Occipital lobe (tissue), 3 donors: ENCODE measurements at places on chromosomes 12 and 14. TPM values are rescaled to one million over a fixed set of nuclear protein-coding genes. Genes with fewer than 3 reads are reported as not detected.

Gene LHX5
- not detected for total RNA-seq

Gene SCN8A
- total RNA-seq: 51.2 TPM

Gene KLRG1
- total RNA-seq: 7.8 TPM

Gene PPHLN1
- total RNA-seq: 76.0 TPM

Gene RASSF3
- total RNA-seq: 6.1 TPM

Gene TPH2
- total RNA-seq: not detected

Gene RIPK3
- total RNA-seq: 0.47 TPM

Gene MOK
- 28.1 TPM for total RNA-seq

Gene HNF1A
- total RNA-seq: not detected

Gene NDRG2
- 68.5 TPM for total RNA-seq

Gene OR4K14
- not detected for total RNA-seq

Gene ERP27
- not detected for total RNA-seq

Gene ADAM21
- total RNA-seq: 0.16 TPM

Gene PTPRR
- total RNA-seq: 19.5 TPM

Gene RNASE3
- total RNA-seq: not detected

Gene TPPP2
- not detected for total RNA-seq

Gene TEX52
- not detected for total RNA-seq

Gene CYP46A1
- 2.3 TPM for total RNA-seq

Gene YEATS4
- total RNA-seq: 31.5 TPM

Gene VEZT
- 256 TPM for total RNA-seq

Gene CPNE8
- total RNA-seq: 4.8 TPM

Gene PROX2
- total RNA-seq: not detected

Gene BCL2L14
- total RNA-seq: not detected

Gene CDCA3
- total RNA-seq: 3.9 TPM

Gene CD9
- total RNA-seq: 29.5 TPM

Gene SUPT16H
- 96.7 TPM for total RNA-seq

Gene PLEKHD1
- total RNA-seq: 0.16 TPM

Gene CMA1
- not detected for total RNA-seq

Gene RNASE7
- total RNA-seq: not detected

Gene ANKRD13A
- total RNA-seq: 20.6 TPM

Gene BDKRB1
- not detected for total RNA-seq

Gene C12orf56
- total RNA-seq: not detected

Gene GLS2
- total RNA-seq: 5.9 TPM

Gene OTUB2
- 5.6 TPM for total RNA-seq

Gene PRB2
- not detected for total RNA-seq
